Progenitor cell of endocrine pancreas (in vitro differentiated cells): ENCODE measurements at places on chromosomes 12 and 14. TPM values are rescaled to one million over a fixed set of nuclear protein-coding genes. Genes with fewer than 3 reads are reported as not detected.
A peak's percentile ranks its signal among the peaks of the same experiment; 100 is the strongest.

DNA sequence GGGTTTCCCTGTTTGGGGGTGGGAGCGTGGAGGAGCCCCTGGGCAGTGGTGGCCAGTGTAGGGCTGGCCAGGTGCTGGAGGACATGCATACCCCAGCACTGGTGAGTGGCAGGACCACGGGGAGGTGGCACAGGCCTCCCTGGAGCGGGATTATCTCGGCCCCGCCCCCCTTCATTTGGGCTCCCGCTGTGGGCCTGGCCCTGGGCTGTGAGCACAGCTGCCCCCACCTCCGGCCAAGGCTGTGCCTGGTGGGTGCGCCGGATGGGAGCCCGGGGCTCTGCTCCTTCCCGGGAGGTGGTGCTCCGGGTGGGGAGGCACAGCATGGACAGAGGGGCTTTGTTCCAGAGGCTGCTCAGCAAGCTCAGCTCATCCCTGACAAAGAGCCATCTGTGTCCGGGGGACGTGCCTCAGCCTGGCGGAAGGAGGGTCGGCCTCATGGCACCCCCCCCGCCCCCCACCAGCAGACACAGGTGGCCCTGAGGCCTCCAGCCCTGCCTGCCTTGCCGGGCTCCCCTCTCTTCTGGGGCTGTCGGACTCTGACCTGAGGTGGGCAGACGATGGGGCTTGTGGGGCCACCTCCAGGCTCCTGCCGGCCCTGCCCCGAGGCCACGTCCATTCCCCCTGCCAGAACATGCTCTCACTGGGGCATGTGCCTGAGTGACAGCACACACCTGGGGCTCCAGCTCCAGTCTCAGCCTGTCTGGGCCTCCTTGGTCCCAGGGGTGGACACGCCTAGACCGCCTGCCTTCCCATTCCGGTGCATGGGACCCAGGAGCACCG is 8.4 kb downstream of the TEDC1 start:
- no peak for DNase-seq

- DNase-seq, result no peak
These were observed 70.1 kb downstream of the ZNF641 start for GRCh38 chr12:48280572-48280971.

GRCh38 chr12:106317406-106318082 is 15.0 kb downstream of the TCP11L2 start:
- no peak for DNase-seq

- DNase-seq, result no peak
These were observed 136.0 kb downstream of the TSPAN9 start for GRCh38 chr12:3213188-3213587.

GLIPR1 gene
- 0.22 and 0.33 TPM in 2 replicates for total RNA-seq

GRCh38 chr12:2095878-2096277 is 43.1 kb downstream of the CACNA1C start:
- DNase-seq, result no peak

DNA sequence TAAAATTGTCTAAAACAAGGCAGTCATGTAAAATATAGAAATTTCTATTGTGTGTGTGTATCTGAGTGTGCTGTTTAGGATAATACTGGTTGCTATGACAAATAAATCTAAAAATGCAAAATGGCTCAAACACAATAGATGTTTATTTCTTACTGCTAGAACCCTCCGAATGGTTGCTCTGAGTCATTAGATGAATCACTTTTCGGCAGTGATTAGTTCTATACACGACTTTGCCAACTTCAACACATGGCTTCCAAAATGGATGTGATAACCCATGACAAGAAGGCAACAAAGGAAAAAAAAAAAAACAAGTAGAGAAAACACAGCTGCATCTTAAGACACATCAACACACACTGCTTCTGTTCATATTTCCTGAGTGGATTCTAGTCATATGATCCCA is 729.2 kb downstream of the AACS start:
- no peak for DNase-seq

SCAF11 gene
- 104 and 113 TPM in 2 replicates for total RNA-seq

SMCO2 gene
- 1.4 and 1.6 TPM in 2 replicates for total RNA-seq

C12orf54 gene
- not detected in 2 replicates for total RNA-seq

DNA sequence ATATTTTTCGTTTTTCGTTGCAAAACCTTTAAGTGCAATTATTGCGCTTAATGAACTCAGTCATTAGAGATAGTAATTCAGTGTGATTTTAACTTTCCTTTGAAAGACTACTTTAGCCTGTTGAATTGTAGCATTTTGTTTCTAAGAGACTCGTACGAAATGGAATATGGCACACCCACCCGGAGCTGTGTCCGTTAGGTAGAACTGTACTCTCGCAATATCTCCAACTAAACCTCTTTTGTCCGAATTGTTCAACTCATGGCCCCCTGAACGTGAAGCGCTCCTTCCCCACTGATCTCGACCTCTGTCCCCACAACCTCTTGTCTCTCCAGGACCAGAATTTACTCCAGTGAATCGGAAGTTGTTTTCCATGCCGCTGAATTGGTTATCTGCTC is 800 bp downstream of the PCNX4 start:
- no peak for DNase-seq

GRCh38 chr12:114847441-114848035 is 163.6 kb upstream of the TBX3 start:
- no peak for DNase-seq

GRCh38 chr12:118107694-118108093 is 3.9 kb upstream of the VSIG10 start:
- no peak for DNase-seq

DNA sequence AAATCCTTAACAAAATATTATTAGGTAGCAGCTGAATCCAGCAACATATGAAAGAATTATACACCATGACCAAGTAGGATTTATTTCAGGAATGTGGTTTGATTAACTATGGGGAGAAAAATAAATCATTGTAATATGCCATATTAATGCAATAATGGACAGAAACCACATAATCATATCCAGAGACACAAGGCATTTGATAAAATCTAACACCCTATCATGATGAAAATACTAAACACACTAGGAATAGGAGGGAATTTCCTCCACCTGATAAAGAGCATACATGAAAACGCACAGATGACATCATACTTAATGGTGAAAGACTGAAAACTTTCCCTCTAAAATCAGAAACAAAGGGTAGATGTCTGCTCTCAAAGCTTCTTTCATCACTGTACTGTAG is 238.9 kb downstream of the PHLDA1 start:
- DNase-seq, result no peak

DNA sequence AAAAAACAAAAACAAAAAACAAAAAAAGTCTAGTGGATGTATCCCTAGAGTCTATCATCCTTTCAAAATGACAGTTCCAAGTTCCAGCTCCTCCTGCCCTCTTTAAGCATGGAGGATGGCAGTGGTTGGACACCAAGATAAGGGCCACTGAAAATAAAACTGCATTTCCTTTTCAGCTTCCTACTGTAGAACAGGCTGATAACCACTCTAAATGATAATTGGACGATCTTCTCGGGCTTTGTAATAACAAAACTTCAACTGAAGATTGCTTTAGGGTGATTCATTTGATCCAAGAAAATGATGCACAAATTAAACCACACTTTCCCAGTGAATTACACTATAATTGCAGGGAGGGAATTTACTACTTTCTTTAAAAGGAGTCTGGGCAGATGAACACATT is 42.2 kb upstream of the CRACR2A start:
- DNase-seq, result no peak

- no peak for DNase-seq
These were observed 141.3 kb upstream of the HIF1A start for GRCh38 chr14:61553730-61554641.

- DNase-seq, result peak; percentile 77
These were observed 14.6 kb upstream of the PNMA1 start for GRCh38 chr14:73728717-73729330.

GRCh38 chr12:15721316-15722115 is 67.7 kb downstream of the EPS8 start:
- no peak for DNase-seq

IGF1 gene
- total RNA-seq, result 0.57 and 1.6 TPM in 2 replicates

DNA sequence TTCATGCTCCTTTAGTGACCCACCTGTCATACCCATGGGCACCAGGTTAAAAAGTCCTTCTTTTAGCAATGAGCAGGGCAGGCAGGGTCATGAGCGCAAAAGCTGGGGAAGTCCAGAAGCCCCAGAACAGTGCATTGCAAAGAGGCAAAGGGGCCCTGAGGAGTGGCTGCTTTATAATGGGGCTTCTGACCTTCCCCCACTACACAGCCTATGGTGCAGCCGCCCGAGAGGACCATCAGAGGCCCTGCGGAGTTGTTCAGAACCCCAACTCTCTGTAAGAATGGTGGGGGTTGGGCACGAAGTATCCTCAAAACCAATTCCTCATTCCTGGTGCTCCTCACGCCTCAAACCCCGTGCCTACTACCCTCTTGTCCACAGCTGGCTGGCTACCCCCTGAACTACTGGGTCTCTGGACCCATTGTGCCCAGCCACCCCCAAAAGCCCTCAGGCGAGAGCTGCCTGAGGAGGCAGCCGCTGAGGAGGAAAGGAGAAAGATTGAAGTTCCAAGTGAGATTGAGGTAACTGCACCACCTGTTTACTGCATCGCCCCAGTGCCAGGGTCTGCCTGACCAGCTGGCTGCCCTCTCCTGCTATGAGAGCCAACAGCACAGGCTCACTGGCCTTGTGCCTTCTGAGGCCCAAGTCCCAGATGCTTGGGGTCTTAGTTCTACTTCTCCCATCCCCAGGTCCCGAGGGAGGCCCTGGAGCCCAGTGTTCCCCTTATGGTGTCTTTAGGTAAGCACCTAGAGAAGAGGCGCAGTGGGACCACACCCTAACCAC is 6.7 kb downstream of the REC8 start:
- no peak for DNase-seq

DNA sequence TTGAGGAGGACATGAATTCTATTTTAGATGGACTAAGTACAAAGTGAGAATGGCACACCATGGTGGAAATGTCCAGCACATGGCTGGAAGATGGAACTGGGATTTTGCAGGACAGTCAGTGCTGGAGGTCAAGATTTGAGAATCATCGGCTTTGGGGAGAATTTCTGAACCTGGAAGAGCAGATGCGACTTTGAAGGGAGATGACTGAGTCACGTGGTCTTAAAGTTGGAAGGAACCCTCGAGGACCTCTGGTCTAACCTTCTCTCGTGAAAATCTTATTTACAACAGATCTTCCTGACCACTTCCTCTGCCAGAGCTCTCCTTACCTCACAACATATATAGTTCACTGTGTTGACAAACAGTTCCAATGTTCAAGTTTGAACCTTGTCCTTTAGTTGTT is 415.4 kb downstream of the ATP23 start:
- DNase-seq, result no peak
